Left lung (tissue), 14 donors: ENCODE measurements at places on chromosomes 11 and 22. TPM values are rescaled to one million over a fixed set of nuclear protein-coding genes. Genes with fewer than 3 reads are reported as not detected.

Gene HMOX1
- polyA plus RNA-seq, result 10.5 TPM

Gene CCDC188
- 1.6 TPM for polyA plus RNA-seq

Gene FXYD2
- polyA plus RNA-seq, result 9.2 TPM

Gene C11orf42
- polyA plus RNA-seq, result 0.74 TPM

Gene LIF
- 4.1 TPM for polyA plus RNA-seq

Gene OTOG
- polyA plus RNA-seq, result 0.24 TPM

Gene NCAM1
- 36.3 TPM for polyA plus RNA-seq

Gene BTG4
- polyA plus RNA-seq, result not detected
